AG08396 (cell line): ENCODE measurements at places on chromosomes 3 and 15.

- no peak for DNase-seq
These were observed 1.1 kb downstream of the SEC11A start for GRCh38 chr15:84714821-84715220.

DNA sequence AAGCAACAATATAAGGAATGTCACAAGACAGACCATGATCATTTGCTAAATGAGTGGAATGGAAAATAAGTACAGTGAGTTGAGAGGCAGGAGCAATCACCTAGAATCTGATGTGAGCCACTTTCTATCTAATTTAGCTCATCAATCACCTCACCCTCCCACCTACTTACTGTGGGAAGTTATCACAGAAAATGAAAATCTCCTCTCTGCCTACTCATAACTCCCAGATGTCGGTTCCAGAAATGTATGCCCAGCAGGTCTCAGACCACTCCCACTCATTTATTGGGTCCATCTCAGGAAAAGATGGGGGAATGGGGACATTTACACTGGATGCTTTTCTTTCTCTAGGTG, 270.9 kb downstream of the FHIT start:
- no peak for DNase-seq

DNA sequence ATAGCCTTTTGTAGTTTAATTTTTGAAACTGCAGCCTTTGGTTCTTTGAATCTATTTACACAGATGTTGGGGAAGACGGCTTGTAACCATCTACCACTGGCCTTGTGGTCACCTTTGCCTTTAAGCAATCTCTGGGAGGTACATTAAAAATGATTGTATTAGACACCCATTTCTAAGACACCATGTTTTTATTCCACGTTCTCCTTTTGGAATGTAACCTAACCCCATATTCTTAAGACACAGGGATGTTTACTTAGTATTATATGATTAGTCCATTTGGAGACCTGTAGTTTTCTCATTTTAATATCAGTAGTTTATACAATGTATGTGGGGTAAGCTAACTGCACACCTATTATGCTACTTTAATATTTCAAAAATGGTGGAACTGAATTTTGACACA, 175.1 kb upstream of the PLSCR5 start:
- DNase-seq = no peak

- DNase-seq = peak; percentile 78
These were observed 17.7 kb downstream of the EEFSEC start for GRCh38 chr3:128170866-128171516.
